Hair follicle dermal papilla cell (primary cell): ENCODE measurements at places on chromosomes 1 and 21. TPM values are rescaled to one million over a fixed set of nuclear protein-coding genes. Genes with fewer than 3 reads are reported as not detected.

The GUCA2A gene
- not detected in 2 replicates for total RNA-seq

The C1orf53 gene
- total RNA-seq = 4.3 and 4.5 TPM in 2 replicates

The NOS1AP gene
- total RNA-seq = under 0.01 and 0.32 TPM in 2 replicates

The STYXL2 gene
- total RNA-seq = 0.32 and 0.36 TPM in 2 replicates

The B3GALT5 gene
- 4.3 and 5.0 TPM in 2 replicates for total RNA-seq

The CSMD2 gene
- 6.3 and 7.2 TPM in 2 replicates for total RNA-seq

The DDR2 gene
- 472 and 517 TPM in 2 replicates for total RNA-seq

The VTCN1 gene
- total RNA-seq = not detected in 2 replicates

The PHTF1 gene
- total RNA-seq = 33.9 and 40.1 TPM in 2 replicates

The GPR3 gene
- total RNA-seq = 0.36 and 0.65 TPM in 2 replicates

The CDC7 gene
- 2.2 and 3.9 TPM in 2 replicates for total RNA-seq

The LDLRAD1 gene
- total RNA-seq = not detected in 2 replicates

The OR2AK2 gene
- 0.49 TPM in 1 of 2 replicates, not detected in the other for total RNA-seq

The TMEM269 gene
- under 0.01 TPM in 1 of 2 replicates, not detected in the other for total RNA-seq

The LAMTOR2 gene
- 24.8 and 27.1 TPM in 2 replicates for total RNA-seq

The OLIG2 gene
- total RNA-seq = not detected in 2 replicates

The OR2M3 gene
- total RNA-seq = under 0.01 and 0.12 TPM in 2 replicates

The POLR3GL gene
- total RNA-seq = 8.4 and 13.0 TPM in 2 replicates

The OPTC gene
- total RNA-seq = not detected in 2 replicates

The HIVEP3 gene
- total RNA-seq = 2.4 TPM in 2 replicates

The SFN gene
- total RNA-seq = 1.3 and 1.5 TPM in 2 replicates

The PLA2G4A gene
- total RNA-seq = 7.0 and 9.1 TPM in 2 replicates

The TRIM17 gene
- total RNA-seq = 0.32 and 0.49 TPM in 2 replicates

The RAB25 gene
- not detected in 2 replicates for total RNA-seq

The LCE6A gene
- not detected in 2 replicates for total RNA-seq

The B3GALT2 gene
- 8.3 and 14.3 TPM in 2 replicates for total RNA-seq

The PCSK9 gene
- total RNA-seq = 14.8 and 18.3 TPM in 2 replicates

The SPTA1 gene
- total RNA-seq = not detected in 2 replicates
